ENCODE measurements at places on chromosomes 5 and 9.
A peak's percentile ranks its signal among the peaks of the same experiment; 100 is the strongest.

DNA sequence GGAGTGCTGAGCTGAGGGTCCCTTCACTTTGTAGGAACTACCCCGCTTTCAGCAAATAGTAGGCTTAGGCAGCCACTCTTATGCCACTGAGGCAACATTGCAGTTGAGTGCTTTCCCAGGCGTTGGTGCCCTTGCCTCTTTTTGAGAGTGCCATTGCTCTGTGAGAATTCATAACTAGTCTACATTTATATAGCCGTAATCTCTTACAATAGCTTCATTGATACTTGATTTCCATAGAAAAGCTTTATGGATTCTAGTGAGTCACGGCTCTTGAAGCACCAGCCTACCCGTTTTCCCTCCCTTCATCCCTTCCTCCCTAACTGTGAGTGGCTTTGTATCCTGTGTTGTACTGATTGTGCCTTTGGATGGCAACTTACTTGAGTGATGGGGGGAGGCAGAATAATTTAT lies 283.9 kb downstream of the AOPEP start:
- DNase-seq: no peak

DNA sequence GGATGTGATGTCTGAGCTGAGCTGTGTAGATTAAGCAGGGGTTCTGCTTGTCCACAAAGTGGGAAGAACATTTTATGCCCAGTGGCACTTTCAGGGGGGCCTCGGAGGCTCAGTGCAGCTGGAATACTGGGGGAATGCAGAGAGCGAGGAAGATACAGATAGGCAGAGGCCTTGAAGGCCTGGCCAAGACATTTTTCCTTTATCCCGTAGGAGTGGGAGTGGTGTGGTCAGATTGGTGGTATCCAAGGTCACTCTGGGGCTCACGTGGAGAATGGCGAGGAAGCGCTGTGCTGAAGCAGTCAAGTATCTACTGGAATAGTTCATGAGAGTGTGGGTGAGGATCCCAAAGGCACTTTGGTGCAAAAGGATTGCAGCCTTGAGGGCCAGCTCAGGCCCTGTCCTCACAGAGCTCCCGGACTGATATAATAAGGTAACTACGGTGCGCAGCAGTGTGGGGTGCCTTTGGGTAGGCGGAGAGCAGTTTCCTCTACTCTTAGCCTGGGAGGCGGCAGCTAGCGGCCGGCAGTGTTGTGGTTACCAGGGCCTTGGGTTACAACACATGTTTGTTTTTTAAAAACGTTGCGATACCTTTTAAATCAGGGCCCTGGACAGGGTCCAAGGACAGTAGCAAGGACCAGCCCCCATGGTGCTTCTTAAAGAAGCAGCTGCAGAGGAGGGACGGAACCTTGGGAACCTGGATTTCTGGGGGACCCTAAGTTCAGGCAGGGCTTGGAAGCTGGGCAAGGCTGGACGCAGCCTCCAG lies 10.8 kb upstream of the CCDC69 start:
- no peak for DNase-seq

DNA sequence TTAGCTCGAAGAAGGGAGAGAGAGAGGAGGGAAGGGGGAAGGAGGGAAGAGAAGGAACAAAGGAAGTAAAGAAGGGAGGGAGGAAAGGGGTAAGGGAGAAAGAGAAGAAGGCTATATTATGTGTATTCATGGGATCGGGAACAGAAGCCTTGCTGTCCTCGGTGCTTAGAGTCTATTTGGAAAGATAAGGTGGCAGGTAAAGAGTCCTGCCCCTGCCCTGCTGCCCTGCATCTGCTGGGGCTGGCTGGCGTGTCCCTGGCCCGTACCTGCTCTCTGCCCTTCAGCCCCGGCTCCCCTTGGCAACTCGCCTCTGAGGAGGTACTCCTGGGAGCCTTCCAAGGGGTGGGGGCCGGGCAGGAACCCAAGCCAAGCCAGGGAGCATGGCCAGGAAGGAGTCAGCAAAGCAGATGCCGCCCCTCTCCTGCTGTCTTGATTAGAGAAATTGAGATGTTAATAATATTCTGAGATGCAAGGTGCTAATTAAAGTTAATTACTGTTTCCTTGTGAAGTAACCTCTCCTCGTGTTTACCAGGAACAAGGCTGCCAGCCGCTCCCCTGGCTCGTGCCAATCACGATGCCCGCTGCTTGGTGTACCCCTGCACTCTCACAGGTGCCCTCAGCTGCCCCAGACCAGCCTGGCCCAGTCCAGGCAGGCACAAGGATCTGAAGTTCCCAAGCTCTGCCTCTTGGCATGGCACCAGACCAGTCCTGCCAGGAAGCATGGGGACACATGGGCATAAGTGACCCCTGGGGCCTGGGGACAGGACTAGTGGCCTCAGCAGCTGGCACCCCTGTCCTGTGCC lies 36.6 kb downstream of the PCDH1 start:
- no peak for DNase-seq

DNA sequence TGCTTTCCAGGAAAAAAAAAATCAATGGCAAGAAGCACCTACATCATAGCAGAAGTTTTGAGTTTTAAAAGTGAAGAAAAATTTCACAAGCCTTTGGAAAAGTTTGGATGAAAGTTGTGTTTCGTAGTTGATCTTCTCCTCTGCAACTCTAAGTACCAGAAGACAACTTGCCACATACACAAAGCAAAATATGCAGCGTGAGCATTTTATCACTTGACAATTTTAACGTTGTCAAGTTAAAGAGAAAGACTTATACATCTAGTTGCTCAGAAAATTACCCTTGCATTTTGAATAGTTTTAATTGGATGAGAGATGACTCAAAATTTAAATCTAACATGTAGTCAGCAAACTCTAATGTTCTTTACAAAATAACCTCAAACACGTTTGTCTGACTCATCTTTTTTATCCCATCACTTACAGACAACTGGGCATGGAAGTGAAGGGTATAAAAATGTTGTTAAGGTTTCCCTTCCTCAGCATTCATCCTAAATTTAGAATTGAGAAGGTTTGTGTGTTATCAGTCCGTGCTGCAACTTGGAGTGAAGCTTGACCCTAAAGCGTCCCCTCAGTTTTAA lies 213.4 kb downstream of the MARCHF11 start:
- DNase-seq: no peak

DNA sequence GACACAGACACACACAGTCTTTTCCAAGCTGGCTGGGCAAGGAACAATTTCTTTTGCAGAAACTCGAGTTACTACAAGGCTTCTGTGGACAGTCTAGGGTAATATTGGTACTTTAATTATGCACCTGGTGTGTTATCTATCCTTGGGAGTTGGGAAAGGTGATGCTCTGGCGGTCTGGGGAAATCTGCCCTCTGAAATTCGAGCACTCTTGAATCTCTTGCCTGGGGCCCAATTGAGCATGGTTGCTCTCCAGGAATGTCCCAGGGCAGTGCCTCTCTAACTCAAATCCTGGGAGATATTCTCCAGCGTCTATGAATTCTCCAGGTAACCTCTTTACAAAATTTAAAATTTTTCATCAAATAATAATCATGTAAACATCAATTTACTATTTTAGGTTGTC lies 69.3 kb downstream of the KCNIP1 start:
- DNase-seq: no peak

DNA sequence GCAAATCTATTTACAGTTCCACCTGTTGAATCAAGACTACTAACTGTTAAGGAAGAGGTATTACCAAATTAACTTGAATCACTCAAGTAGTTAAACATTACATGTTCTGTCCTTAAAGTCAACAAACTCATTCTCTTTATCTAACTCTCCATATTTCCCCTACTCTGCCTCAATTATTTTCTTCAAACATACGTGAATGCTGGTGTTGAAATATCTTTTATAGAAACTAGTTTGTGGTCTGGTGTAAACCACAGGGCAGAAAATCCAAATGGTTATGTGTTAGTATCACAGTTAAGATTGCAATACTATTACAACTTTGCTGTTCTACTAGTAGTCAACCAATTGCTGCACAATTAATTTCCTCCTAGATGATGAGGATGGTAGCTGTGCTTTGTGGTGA lies 603.5 kb downstream of the KCTD16 start:
- no peak for DNase-seq

DNA sequence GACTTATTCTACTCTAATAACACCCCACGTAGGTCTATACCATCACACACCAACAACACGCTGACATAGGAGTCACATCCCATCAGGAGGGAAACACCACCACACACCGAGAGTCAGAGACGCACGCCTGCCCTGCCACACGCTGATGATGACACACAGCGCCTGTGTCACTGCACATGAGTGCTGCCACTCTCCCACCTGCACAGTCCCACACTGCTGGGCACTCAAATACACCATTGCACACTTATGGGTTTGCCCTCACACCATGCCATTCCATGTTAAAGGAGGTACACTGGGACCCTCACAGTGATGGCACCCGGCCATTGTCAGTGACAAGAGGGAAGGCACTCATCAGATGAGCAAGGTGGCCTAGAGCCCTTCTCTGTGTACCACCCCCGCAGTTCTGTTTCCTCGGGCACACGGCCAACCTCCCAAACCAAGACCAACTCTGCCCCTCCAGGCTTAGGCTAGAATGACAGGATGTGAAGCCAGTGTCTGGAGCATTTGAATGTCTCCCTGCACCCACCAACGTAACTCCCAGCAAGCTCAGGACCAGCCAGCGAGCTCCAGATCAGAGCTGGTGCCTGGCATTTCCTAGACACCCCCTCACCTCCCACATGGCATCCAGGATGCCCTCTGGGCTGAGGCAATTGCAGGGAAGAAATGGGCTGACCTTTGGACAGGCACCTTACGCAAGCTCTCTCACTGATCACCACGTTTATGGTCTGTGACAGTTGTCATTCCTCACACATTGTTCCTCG lies 3.6 kb upstream of the CPLX2 start:
- peak; percentile 9 for DNase-seq

GRCh38 chr5:110018509-110018908 lies 328.8 kb downstream of the MAN2A1 start:
- DNase-seq: no peak

GRCh38 chr5:149609640-149610219 lies 28.4 kb downstream of the ARHGEF37 start:
- DNase-seq: no peak

GRCh38 chr5:155381654-155382053 lies 368.1 kb downstream of the KIF4B start:
- no peak for DNase-seq

GRCh38 chr5:143195491-143195890 lies 208.0 kb downstream of the NR3C1 start:
- DNase-seq: no peak

GRCh38 chr5:147751-148150 lies 43.5 kb upstream of the LRRC14B start:
- no peak for DNase-seq

GRCh38 chr9:34493972-34494535 lies 28.7 kb downstream of the ENHO start:
- peak; percentile 39 for DNase-seq

DNA sequence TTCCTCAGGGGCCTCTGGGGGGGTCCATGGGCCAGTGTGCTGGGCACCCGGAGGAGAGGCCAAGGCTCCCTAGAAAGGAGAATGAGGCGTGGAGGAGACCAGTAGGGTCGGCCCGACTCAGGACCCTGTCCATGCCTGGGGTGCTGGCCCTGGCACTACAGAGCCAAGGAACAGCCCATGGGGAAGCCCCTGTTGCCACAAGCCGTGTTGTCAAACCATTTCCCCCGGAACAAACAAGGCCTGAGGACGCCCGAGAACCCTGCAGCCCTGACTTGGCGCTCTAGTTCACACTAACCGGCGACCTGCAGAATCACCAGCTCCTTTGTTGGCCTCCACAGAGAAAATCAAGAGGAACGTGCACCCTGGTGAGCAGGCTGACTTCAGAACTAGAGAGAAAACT lies 41.6 kb upstream of the SLC12A7 start:
- DNase-seq: no peak

DNA sequence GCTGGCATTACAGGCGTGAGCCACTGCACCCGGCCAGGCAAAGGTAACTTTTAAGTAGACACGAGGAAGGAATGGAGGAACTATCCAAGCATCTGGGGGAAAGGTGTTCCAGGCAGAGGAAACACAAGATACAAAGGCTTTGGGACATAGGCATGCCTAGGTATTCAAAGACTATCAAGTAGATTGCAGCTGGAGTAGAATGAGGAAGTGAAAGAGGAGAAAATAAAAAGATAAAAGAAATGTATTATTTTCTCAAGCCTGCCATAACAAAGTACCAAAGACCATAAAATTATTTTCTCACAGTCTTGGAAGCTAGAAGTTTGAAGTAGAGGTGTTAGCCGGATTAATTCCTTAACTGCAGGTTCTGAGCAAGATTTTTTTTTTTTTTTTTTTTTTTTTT lies 39.9 kb upstream of the GRIN3A start:
- no peak for DNase-seq

DNA sequence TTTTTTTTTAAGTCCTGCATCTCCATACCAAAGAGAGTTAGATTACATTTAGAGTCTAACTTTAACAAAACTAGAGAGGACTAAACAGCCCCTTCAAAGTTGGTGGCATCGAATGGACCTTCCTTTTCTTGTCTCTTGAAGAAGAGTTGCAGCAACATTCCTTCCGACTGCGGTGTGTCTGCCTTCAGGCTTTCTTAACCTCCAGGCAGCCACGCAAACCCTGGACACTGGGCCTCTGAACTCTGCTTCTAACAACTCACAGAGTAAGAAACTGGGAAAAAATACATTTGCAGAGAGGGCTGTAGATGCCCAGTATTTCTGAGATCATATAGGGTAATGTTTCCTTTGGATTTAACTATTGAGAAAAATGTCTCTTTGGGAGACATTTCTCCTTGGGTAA lies 120.5 kb upstream of the MAST4 start:
- no peak for DNase-seq

GRCh38 chr9:125372441-125373226 lies 111.0 kb downstream of the GAPVD1 start:
- no peak for DNase-seq

- no peak for DNase-seq
These were observed 972.0 kb downstream of the DTWD2 start for GRCh38 chr5:118016396-118016795.

GRCh38 chr9:82726424-82727276 lies 336.3 kb downstream of the RASEF start:
- DNase-seq: no peak

GRCh38 chr5:73975845-73976244 lies 349.8 kb downstream of the ARHGEF28 start:
- no peak for DNase-seq

GRCh38 chr5:93349613-93350012 lies 231.4 kb downstream of the NR2F1-AS1 start:
- no peak for DNase-seq

DNA sequence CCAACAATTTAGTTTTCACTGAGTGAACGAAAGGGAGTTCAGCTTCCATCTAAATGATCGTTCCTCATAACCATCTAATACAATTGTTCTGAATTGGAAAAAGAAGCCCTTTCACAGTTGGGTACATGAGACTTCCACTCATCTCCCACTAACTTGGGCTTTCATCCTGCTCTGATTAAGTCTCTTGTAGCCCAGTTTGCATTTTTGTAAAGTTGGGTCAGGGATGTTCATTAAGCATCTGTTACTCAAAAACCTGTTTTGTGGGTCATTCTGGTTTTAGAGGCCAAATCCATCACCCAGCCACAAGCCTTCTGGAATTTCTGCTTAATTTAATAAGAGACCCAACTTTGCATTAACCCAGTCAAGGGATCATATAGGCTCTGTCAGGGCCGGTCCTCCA lies 385.3 kb downstream of the BNC2 start:
- DNase-seq: no peak

DNA sequence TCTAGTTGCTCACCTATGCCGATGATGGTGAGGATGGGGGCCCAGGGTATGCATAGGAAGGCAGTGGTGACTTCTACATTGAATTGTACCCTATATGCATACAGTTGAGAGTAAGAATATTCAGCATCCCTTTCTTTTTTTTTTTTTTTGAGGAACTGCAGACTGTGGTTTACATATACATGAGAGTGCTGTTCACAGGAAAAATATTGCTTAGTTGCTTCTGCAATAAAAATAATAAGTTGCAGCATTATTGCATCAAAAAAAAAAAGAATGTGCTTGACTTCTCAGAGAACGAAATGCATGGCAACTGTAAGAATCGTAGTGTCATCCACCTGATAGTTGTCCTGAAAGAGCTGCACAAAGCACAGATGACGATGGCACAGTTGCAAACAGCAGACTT lies 52.8 kb downstream of the PTCD2 start:
- no peak for DNase-seq
